Hematopoietic multipotent progenitor cell treated with erythropoietin and hydrocortisone succinate and interleukin-3 and kit ligand, for 6 days (in vitro differentiated cells): ENCODE measurements at places on chromosomes 6 and 20.

DNA sequence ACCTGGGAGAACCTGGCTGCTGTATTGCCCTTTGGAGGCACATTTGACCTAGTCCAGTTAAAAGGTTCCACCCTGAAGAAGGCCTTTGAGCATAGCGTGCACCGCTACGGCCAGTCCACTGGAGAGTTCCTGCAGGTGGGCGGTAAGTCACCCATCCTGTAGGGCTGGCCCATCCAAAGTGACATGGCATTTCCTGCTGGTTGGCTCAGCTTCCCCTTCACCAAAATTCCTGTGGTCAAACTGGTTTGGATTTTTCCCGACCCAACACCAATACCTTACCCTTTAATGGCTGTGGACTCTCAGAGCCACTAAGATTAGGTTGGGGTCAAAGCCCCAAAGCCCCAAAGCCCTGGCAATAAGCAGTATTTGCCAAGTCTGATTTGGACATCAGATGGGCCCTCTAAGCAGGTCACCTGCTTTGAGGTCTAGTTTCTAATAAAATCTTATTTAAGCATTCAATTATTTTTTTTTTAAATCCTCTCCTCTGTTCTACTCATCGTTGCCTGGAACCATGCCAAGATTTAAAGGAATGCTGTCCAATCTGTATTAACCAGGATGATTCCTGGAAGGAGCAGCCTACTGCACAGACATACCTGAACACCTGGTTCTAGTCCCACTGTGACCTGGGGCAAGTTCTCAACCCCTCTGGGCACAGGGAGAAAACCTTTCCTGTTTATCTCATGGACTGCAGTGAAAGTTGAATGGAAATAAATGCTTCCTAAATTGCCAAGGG lies 40.8 kb downstream of the NT5E start:
- DNase-seq, result no peak

DNA sequence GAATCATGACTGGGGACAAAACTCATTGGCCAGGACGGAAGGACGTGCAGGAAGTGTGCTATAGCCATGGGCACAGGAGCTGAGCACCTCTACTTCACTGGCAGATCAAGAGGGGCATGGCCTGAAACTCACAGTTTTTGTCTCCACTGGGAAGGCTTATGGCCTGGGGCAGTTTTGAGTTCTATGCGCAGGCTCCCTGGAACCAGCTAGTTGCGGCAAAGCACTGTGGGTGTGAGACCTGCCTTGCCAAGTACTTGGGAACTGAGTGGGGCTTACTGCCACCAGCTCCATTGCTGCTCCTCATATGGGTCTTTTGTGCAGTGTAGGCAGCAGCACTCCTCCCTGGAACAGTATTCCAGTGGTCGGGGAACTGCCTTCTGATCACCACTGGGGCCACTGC lies 282.6 kb upstream of the EYS start:
- DNase-seq, result no peak

DNA sequence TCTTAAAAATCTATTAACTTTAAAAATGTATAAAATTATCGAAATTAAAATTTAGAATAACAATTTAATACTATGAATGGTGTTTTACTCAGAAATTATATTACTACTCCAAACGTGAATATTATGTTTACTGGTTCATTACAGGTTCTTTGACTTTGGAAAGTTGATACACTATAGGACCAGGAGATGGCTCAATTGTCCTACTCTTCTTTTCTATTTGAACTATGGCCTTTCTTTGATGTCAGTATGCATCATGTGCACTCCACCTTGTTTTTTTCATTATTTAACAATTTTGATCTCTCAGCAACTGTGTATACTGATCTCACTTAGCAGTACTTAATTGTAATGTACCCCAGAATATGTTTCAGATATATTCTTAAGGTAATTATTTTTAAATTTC lies 391.5 kb upstream of the MANEA start:
- no peak for DNase-seq

DNA sequence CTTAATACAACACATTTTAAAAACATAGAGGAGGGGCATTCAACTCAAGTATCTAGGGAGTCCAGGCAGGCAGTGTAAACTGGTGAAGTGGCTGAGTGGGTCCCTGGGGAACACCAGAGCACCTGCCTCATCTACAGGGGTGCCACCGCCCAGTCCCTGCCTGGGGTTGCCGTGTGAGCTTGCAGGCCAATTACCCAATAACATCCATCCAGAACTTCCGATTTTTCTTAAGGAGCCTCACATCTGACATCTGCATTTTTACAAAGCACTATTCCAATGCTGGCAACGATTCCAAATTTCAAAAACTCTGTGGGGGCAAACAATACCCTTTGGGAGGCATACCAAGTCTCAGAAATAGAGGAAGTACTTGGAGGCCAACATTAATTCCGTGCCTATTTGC lies 288.4 kb upstream of the TSHZ2 start:
- DNase-seq, result no peak

GRCh38 chr6:84696166-84696565 lies 68.2 kb downstream of the TBX18 start:
- no peak for DNase-seq

- no peak for DNase-seq
Observed at GRCh38 chr6:149094934-149095351, 222.6 kb upstream of the TAB2 start.

DNA sequence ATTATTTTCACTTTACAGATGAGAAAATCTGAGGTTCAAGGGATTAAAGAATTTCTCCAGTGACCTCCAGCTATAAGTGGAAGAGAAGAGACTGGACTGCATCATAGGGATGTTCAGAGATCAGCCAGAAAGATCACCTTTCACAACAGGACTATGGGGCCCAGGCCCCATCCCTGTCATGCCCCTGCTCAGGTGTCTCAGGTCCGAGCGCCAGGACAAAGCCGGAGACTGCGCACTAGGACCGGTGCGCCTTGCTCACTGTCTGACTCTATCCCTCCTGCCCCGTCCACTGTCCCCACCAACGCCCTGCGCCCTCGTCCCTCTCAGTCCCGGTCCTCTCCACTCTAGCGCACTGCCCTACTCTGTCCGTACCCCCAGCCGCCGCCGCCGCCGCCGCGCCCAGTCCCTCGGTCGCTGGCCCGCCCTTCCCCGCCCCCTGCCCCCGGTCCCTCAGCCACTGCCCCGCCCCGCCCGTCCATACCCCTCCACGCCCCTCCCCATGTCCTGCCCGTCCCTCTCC lies 521 bp upstream of the RAD21L1 start:
- DNase-seq, result peak; percentile 80

- DNase-seq, result no peak
Observed at GRCh38 chr6:22451962-22452361, 117.4 kb upstream of the HDGFL1 start.

DNA sequence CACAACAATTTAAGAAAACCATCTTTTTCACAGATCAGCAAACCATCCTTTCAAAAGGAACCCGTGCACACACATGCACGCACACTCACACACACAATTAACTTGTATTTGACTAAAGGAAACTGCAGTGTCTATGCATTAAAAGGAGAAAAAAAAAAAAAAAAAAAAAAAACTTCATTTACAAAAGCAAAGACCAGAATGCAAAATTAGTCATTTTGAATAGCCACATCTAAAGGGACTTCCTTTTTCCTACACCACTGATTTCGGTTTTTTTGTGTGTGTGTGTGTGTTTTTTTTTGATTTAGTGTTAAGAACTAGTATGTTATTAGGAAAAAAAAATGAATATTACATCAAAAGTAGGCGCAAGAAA lies 6.3 kb downstream of the ZMYND8 start:
- no peak for DNase-seq

DNA sequence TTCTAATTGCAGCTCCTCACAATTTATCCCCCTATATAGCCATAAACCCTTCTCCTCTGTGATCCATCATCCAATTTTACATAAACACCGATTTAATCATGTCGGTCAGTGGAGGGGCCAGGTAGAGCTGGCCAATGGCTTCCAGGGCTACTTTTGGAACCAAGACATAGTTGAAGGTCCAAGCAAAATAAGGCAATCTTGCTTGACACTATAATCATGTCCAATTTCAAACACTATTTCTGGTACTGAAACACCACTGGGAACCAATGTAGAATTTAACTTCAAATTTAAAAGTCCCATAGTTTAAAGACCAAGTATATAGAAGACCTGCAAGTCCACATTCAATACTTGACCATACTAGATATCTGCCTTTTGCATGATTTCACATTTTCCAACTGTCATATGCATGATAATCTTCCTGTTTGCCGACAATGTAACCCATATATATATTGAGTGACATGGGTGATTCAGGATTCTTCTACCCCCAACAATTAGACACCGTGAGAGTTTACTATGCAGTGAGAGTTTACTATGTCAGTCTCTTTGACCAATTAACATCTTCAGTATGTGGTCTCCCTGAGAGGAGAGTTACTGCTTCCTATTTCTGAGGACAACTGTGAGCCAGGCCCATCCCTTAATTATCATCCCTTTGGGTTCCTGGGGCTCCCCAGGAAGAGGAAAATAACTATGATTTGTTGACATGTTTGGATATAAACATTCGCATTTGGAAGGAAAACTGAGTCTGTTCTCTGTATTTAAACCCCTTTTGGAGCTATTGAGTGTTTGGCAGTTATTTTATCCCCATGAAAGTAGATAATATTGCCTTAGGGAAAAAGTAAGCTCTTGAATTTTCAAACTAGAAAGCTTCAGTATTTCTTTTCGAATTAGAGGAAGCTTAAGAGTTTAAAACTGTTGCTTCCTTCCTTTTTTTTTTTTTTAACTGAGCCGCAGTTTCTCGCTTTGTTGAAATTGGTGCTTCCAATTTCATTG lies 31.8 kb downstream of the SAMD3 start:
- no peak for DNase-seq

- peak; percentile 32 for DNase-seq
Observed at GRCh38 chr20:34495916-34496315, 20.3 kb upstream of the DYNLRB1 start.

GRCh38 chr20:47097691-47098622 lies 203.3 kb downstream of the EYA2 start:
- no peak for DNase-seq

DNA sequence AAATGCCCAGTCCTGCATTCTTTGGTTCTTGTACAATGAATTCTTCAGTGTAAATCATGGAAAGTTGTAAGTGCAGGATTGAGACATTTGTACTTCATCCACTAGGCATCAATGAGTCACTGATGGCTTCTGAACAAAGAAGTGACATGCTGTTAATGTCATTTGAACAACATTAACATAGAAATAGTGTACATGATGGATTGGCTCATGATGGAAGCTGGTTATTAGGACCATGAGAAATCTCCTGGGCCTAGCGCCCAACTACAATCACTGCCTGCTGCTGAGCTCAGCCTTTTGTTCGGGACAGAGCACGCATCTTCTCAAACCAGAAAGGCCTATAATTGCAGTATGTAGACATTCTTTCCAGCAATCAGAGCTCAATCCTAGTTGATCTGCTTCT lies 316.8 kb upstream of the TSHZ2 start:
- DNase-seq, result no peak

- no peak for DNase-seq
Observed at GRCh38 chr20:23582293-23582692, 14.0 kb upstream of the CST9L start.

DNA sequence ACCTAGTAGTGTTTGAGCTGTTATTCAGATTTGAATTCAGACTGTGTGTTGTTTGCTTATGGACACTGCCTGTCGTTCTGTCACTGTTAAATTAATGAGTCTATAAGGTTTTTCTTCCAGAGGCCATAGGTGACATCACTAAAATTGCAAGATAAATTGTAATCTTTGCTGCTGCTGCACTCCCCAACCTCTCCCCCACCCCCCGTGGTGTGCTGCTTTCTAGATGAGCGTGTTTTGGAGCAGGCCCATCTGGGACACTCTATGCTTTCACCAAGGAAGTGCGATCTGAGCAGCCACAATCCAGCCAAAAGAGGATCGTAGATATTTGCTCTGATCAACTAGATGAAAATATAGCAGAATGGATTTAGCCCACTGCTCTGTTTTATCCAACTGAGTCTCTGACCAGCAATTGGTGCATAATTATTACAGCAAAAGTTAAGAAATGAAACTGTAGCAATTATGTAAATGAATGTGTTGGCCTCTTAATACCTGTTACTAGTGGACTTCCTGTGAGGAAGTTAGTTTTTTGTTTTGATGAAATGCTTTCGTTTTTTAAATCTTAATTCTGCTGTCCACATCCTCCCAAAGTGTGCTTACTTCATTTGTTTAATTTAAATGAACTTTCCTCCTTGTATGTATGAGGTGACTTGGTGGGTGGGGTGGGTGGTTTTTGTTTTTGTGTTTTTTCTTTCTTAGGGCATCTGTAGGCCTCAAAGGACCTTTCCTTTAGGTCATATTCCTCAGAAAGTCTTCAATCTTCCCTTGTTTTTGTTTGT lies 58.1 kb downstream of the RPRD1B start:
- DNase-seq, result no peak

- DNase-seq, result no peak
Observed at GRCh38 chr6:75943381-75943780, 129.1 kb downstream of the IMPG1 start.

DNA sequence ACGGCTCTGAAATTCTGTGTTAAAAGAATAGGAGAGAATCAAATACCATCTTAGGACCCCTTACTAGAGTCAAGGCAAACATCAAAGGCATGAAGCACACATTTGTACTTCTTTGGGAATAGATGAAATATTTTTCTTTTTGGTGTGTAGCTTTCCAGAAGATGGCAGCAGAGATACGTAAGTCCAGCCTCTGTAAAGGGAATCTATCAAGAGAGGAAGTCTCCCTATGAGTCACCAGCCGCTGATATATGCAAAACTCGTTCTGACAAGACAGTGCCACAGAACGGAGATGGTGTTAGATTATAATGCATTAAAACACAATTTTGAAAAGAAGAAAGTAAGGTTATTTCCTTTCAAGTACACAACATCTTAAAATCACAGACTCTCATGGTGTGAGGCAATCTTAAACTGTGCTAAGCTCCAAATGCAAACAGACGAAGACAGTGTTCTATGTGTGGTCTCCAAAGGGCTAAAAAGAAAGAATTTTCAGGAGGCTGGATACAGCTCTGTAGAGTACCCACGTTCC lies 120.0 kb upstream of the AGPAT4 start:
- peak; percentile 88 for DNase-seq

- DNase-seq, result peak; percentile 62
Observed at GRCh38 chr20:54043076-54043967, 27.1 kb downstream of the BCAS1 start.

DNA sequence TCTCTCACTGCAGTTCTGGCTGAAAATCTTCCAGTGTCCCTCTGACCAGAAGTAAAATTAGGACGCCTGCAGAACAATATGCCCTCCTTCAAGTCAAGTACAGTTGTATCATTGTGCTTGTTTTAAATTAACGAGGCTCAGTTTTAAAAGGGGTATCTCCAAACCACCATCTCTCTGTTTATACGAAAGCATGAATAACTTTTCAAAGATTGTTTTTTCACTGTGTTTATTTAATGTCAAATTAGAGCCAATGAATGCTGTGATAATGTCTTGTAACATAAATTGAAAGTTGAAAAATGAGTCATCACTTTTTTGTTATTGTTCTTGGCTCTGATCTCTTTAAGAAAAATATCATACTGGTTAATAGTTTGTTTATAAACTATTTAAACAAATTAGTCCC lies 230.7 kb upstream of the THEMIS start:
- no peak for DNase-seq
